ENCODE measurements at places on chromosomes 13 and 19. TPM values are rescaled to one million over a fixed set of nuclear protein-coding genes. Genes with fewer than 3 reads are reported as not detected.

- peak; percentile 7 for DNase-seq
- H3K36me3 ChIP-seq = no peaks in the 10 kb centered on the region
- H3K4me1 ChIP-seq = peaks cover 12% of the 10 kb centered on the region
- H3K27ac ChIP-seq = peak overlapping the region; percentile 65
- H3K27me3 ChIP-seq = no peaks in the 10 kb centered on the region
Observed at GRCh38 chr19:45995715-45996385, 583 bp downstream of the CCDC61 start.

GRCh38 chr13:48782429-48782840 is 128.7 kb downstream of the CYSLTR2 start:
- no peaks in the 10 kb centered on the region for H3K36me3 ChIP-seq
- DNase-seq = no peak
- H3K4me1 ChIP-seq = peaks cover 7% of the 10 kb centered on the region
- H3K27ac ChIP-seq = peak overlapping the region; percentile 79
- no peak overlapping the region for H3K4me3 ChIP-seq

Gene SOX1
- 0.09 TPM for total RNA-seq

Gene CYP4F2
- total RNA-seq = 0.43 TPM

DNA sequence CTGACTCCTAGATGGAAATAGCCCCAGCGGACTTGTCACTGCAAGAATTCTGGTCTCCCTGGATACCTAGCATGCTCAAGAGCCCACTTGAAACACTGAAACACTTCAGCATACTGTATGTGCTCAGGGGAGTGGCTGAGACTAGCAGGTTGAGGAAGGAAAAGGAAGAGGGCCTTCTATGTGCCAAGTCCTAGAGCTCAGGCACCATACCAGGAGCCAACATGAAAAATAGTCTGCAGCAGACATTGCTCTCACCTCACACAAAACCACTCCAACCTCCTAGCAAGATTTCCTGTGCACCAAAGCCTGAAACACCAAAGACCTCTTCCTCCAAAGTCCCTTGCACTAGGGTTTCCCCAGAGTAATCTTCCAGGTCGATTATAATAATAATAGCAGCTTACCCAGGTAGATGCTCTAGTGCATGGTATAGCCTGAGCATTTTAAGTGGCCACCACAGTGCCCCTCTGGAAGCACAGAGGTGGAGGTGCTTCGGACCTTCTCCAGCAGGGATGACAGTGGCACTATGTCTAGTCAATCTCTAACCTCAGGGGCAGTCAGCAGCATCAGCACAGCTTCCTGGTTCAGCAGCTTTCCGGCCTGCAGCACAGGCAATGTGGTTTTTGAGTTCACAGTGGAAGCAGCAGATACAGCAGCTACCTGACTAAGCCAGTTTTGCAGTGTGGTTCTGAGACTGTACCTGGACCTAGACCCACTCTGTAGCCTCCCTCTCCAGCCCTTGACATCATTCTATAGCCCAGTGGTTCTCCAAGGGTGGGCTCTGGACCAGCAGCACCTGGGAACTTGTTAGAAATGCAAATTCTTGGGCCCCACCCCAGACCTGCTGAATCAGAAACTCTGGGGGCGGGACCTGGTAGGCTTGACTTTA is 45.6 kb upstream of the UBE2L5 start:
- H3K27me3 ChIP-seq = no peaks in the 10 kb centered on the region
- H3K4me3 ChIP-seq = no peak overlapping the region
- H3K4me1 ChIP-seq = no peaks in the 10 kb centered on the region
- no peak overlapping the region for H3K27ac ChIP-seq
- H3K36me3 ChIP-seq = no peaks in the 10 kb centered on the region

- no peaks in the 10 kb centered on the region for H3K36me3 ChIP-seq
- no peaks in the 10 kb centered on the region for H3K27me3 ChIP-seq
- no peak for DNase-seq
- H3K27ac ChIP-seq = no peak overlapping the region
- no peak overlapping the region for H3K4me3 ChIP-seq
Observed at GRCh38 chr13:58051807-58052375, 420.3 kb downstream of the PCDH17 start.

DNA sequence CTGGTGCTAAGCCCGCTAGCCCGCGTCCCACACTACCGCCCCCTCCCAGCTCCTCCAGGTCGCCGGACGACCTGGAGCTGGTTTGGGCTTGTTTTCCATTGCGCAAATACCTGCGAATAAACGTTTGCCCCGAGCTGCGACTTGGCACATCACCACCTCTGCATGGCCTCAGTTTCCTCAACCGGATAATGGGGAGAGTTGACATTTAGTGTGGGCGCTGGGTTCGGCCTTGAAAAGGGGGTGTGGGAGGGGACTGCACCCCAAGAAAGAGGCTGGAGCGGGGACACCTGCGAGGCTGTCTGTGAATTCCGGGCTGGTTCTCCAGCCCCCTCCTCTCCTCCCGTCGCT is 11.0 kb upstream of the JUND start:
- no peak for DNase-seq
- no peaks in the 10 kb centered on the region for H3K36me3 ChIP-seq
- peak overlapping the region; percentile 69 for H3K4me3 ChIP-seq
- no peaks in the 10 kb centered on the region for H3K27me3 ChIP-seq
- peaks cover 33% of the 10 kb centered on the region for H3K4me1 ChIP-seq

DNA sequence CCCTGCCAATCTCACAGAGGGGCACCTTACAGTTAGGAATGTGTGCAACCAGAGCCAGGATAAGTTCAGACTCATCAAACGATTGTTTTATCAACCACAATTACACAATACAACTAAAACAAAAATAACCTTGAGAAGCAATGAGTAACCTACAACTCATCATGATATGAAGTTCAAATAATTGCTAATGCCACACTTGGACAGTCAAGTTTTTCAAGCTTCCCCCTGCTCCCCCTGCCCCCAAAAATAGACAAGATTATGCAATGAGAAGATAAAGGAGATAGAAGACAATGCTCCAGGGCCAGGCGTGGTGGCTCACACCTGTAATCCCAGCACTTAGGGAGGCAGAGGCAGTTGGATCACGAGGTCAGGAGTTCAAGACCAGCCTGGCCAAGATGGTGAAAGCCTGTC is 13.6 kb upstream of the KPNA3 start:
- H3K27me3 ChIP-seq = no peaks in the 10 kb centered on the region
- H3K4me1 ChIP-seq = peaks cover 6% of the 10 kb centered on the region
- no peak overlapping the region for H3K27ac ChIP-seq
- DNase-seq = no peak

DNA sequence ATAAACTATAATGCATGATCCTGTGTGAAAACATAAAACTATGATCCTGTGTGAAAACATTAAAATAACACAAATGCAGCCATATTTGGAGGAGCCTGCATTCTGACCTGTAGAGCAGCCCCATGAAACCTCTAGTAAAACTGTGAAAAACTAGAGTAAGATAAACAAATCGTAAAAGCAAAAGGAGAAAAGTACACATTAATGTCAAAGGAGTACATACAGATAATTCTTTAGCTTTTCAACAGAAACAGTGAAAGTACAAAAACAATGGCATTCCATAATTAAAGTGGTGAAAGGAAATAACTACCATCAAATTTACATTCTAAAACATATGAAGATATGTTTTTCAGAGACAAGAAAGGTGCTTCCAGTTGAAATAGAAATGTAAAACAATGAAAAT is 1267.2 kb downstream of the SLITRK1 start:
- DNase-seq = no peak
- no peak overlapping the region for H3K4me3 ChIP-seq
- no peaks in the 10 kb centered on the region for H3K4me1 ChIP-seq
- no peak overlapping the region for H3K27ac ChIP-seq
